Spleen (tissue), 13 donors: ENCODE measurements at places on chromosomes 3 and 15. TPM values are rescaled to one million over a fixed set of nuclear protein-coding genes. Genes with fewer than 3 reads are reported as not detected.

ISL2 gene
- total RNA-seq, result 1.1 TPM

DNA sequence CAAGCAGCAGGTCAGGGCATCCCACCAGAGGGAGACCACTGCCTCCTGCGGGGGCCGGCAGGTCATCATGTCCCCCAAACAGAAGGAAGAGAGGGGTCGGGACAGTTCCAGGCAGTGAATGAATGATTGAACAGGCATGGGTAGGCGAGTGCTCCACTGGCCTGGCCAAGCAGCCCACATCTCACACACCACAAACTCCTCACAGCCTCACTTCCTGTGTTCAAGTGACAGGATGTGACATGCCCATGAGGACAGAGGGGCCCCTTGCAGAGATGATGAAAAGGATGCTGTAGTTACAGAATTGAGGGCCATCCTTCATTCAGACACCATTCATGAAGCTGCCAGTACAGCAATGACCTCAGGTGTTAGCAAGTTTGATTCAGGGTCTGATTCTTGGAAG lies 3.7 kb downstream of the IQSEC1 start:
- peak overlapping the region; percentile 62 for H3K27ac ChIP-seq
- H3K4me1 ChIP-seq, result peaks cover 83% of the 10 kb centered on the region
- H3K27me3 ChIP-seq, result peaks cover 27% of the 10 kb centered on the region
- H3K4me3 ChIP-seq, result no peak overlapping the region
- no peaks in the 10 kb centered on the region for H3K36me3 ChIP-seq

LRRIQ4 gene
- total RNA-seq, result 0.19 TPM

GRCh38 chr3:129195731-129196256 lies 12.1 kb upstream of the CNBP start:
- DNase-seq, result no peak
- no peaks in the 10 kb centered on the region for H3K27me3 ChIP-seq
- H3K36me3 ChIP-seq, result no peaks in the 10 kb centered on the region
- H3K4me3 ChIP-seq, result no peak overlapping the region

GRCh38 chr15:70653426-70653825 lies 109.9 kb downstream of the UACA start:
- no peaks in the 10 kb centered on the region for H3K4me1 ChIP-seq
- no peak for DNase-seq
- no peak overlapping the region for H3K4me3 ChIP-seq
- H3K36me3 ChIP-seq, result no peaks in the 10 kb centered on the region
- no peaks in the 10 kb centered on the region for H3K27me3 ChIP-seq
- no peak overlapping the region for H3K27ac ChIP-seq

- H3K4me1 ChIP-seq, result peaks cover 10% of the 10 kb centered on the region
- H3K36me3 ChIP-seq, result no peaks in the 10 kb centered on the region
- H3K4me3 ChIP-seq, result no peak overlapping the region
- DNase-seq, result no peak
- no peaks in the 10 kb centered on the region for H3K27me3 ChIP-seq
Observed at GRCh38 chr3:68089572-68090011, 435.2 kb upstream of the SUCLG2 start.

NR1I2 gene
- total RNA-seq, result 0.75 TPM

DNA sequence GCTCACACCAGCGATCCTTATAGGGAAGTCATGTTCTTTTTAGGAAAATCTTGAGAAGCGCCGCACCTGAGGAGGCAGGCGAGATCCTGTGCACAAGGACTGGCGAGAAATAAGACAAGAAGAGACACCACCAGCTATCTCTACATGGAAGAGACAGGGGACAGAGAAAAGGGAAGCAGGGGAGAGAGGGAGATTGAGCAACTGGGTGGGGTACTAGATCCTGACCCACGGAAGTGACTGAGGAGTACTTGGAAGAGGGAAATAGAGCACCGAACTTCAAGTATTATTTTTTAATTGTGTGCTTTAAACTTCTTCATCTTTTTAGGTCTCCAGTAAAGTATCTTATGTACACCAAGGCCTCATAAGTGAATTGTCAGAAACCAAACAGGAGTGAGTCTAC lies 742.0 kb upstream of the LMCD1 start:
- no peaks in the 10 kb centered on the region for H3K4me1 ChIP-seq
- no peaks in the 10 kb centered on the region for H3K27me3 ChIP-seq
- H3K27ac ChIP-seq, result no peak overlapping the region
- H3K36me3 ChIP-seq, result no peaks in the 10 kb centered on the region
- H3K4me3 ChIP-seq, result no peak overlapping the region

CLDN18 gene
- not detected for total RNA-seq

DNA sequence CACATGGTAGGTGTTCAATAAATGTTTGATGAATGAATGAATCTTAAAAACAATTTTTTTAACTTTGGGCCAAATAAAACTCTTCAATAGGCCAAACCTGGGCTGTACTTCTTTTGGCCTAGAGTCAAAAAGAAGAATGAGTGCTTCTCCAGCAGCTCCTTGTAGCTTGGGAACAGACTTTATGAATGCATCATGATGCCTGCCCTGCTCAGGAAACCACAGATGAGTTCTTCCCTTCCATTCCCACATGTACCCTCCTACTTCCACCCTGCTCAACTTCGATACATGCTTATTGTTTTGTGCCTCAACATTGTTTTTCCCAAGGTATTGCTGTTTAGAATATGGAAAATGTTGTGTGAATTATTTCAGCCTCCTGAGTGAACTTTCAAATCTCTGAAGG lies 87.0 kb downstream of the FILIP1L start:
- no peaks in the 10 kb centered on the region for H3K36me3 ChIP-seq
- H3K4me3 ChIP-seq, result no peak overlapping the region
- no peaks in the 10 kb centered on the region for H3K27me3 ChIP-seq
- no peak overlapping the region for H3K27ac ChIP-seq
- DNase-seq, result no peak
- H3K4me1 ChIP-seq, result no peaks in the 10 kb centered on the region

CATSPER2 gene
- 8.2 TPM for total RNA-seq

DNA sequence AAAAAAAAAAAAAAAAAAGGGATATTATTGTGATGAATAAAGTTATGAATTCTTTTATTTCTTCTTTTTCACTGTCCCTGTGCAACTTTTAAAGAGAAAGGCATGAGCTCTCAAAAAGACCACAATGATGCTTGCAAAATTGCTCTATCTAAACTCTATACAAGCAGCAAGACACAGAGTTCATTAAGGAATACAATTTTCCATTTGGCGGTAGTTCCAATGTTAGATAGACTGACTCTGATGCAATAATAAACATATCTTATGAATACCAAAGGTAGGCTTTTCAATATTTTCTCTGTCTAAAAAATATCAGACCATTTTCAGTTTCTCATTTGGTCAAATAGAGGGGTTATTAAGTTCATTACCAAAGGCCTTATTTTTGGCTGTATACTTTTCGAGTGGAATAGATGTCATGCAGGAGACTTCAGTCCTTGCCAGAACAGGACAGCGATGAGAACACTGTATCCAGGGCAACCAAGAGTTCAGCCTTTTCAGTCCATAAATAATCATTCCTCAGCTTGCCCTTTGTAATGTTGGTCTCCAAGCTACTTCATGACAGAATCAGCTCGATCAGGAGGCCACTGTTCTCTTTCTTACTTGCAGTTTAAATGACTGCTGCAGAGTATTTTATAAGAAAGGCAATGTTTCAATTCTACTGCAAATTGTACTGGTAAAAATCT lies 162.9 kb upstream of the FAM3D start:
- H3K36me3 ChIP-seq, result no peaks in the 10 kb centered on the region
- no peaks in the 10 kb centered on the region for H3K4me1 ChIP-seq
- H3K27ac ChIP-seq, result no peak overlapping the region
- no peak overlapping the region for H3K4me3 ChIP-seq
- DNase-seq, result no peak
- no peaks in the 10 kb centered on the region for H3K27me3 ChIP-seq

DNA sequence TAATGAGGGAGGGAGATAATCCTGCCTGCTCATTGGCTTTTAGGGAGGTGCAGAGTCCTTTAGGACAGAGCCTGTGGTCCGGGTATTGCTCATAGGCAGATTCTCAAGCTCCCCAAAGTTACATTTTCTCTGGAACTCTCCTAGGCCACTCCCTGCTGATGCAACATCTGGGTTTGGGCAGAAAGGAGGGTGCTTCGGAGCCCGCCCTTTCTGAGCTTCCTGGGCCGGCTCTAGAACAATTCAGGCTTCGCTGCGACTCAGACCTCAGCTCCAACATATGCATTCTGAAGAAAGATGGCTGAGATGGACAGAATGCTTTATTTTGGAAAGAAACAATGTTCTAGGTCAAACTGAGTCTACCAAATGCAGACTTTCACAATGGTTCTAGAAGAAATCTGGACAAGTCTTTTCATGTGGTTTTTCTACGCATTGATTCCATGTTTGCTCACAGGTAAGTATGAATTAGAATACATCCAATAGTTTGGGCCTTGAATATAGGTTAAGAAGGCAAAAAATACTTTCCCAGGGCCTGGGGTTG lies at the start of gene IL20RB:
Gene IL20RB, plus strand, starts transcription at position 233 of the 538 bp plus-strand sequence. Its CDS starts 131 bp downstream, at position 364.
- H3K4me3 ChIP-seq, result no peak within 1 kb of the TSS
- H3K4me1 ChIP-seq, result no peaks in the 10 kb centered on the region
- no peaks in the 10 kb centered on the region for H3K27me3 ChIP-seq
- no peak within 1 kb of the TSS for H3K27ac ChIP-seq
- no peaks in the 10 kb centered on the region for H3K36me3 ChIP-seq

LRRN1 gene
- 4.1 TPM for total RNA-seq

- H3K27ac ChIP-seq, result no peak overlapping the region
- no peak for DNase-seq
- H3K27me3 ChIP-seq, result no peaks in the 10 kb centered on the region
- peaks cover 64% of the 10 kb centered on the region for H3K36me3 ChIP-seq
Observed at GRCh38 chr3:114081037-114081436, 24.5 kb downstream of the QTRT2 start.

DNA sequence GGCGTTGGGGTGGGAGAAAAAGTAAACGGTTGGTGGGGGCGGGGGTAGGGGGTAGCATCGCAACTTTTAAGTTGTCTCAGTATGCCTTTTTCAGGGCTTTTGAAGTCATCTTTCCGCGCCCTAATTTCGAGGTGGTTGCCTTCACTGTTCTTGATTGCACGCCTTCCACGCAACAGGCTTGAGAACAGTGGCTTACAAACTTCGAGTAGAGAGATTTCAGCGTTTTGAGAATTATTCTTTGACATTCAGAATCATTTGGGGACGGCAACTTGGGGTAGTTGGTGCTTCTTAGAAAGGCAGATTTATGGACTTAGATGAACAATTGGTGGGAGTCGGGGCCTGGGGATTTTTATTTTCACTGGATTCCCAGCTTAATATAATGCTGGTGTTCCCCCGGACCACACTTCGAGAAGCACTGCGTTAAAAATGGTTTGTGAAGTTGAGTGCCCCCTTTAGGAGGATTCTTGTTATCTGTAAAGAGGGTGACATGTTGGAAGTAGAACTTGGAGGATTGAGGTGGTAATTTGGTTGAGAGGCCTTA lies 880 bp downstream of the PPP4R2 start:
- H3K4me3 ChIP-seq, result peak overlapping the region; percentile 87
- DNase-seq, result no peak
- peak overlapping the region; percentile 92 for H3K27ac ChIP-seq
- peaks cover 22% of the 10 kb centered on the region for H3K36me3 ChIP-seq

ERICH6 gene
- not detected for total RNA-seq

ARHGEF26 gene
- 6.3 TPM for total RNA-seq

DNA sequence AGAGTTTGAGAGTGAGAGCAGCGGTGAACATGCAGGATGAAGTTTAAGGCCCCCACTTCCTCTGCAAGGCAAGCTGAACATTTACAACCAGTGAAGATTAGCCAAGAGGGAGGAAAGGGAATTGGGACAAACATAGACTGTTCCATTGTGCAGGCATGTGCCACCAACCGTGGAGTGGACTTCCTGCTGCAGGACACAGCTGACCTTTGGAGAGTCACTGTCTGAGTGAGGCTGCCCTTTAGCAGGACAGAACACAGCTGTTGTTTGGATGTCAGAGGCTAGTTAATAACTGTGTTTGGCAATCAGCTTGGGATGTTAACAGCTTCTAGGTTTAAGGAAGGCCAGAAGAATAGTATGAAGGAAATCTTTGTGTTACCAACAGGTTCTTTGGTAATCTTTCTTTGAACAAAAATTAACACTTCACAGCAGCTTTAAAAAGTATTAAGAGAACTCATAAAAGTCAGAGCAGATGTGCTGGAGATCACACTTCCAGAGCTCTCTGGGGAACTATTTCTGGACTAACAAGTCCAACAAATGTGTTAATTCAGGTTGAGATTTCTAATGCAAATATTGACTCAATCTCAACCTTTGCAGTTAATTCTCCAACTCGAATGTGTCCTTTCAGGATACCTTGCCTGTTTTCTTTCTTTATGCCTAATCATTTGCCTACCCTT lies 31.4 kb downstream of the CTDSPL start:
- no peaks in the 10 kb centered on the region for H3K27me3 ChIP-seq
- H3K4me1 ChIP-seq, result peaks cover 78% of the 10 kb centered on the region
- no peak overlapping the region for H3K4me3 ChIP-seq
- peak; percentile 78 for DNase-seq
- H3K27ac ChIP-seq, result peak overlapping the region; percentile 14

GRCh38 chr3:78690766-78691165 lies 1077.0 kb downstream of the ROBO1 start:
- no peaks in the 10 kb centered on the region for H3K27me3 ChIP-seq
- H3K4me3 ChIP-seq, result no peak overlapping the region
- H3K27ac ChIP-seq, result no peak overlapping the region
- H3K4me1 ChIP-seq, result no peaks in the 10 kb centered on the region
- H3K36me3 ChIP-seq, result no peaks in the 10 kb centered on the region

- H3K4me1 ChIP-seq, result no peaks in the 10 kb centered on the region
- H3K4me3 ChIP-seq, result no peak overlapping the region
- no peak overlapping the region for H3K27ac ChIP-seq
Observed at GRCh38 chr15:70248116-70249025, 150.7 kb upstream of the TLE3 start.

GRCh38 chr3:169522595-169523529 lies 140.7 kb downstream of the MECOM start:
- H3K27me3 ChIP-seq, result no peaks in the 10 kb centered on the region
- no peak for DNase-seq
- no peak overlapping the region for H3K4me3 ChIP-seq
- H3K27ac ChIP-seq, result no peak overlapping the region
- no peaks in the 10 kb centered on the region for H3K36me3 ChIP-seq

HDC gene
- total RNA-seq, result not detected

DNA sequence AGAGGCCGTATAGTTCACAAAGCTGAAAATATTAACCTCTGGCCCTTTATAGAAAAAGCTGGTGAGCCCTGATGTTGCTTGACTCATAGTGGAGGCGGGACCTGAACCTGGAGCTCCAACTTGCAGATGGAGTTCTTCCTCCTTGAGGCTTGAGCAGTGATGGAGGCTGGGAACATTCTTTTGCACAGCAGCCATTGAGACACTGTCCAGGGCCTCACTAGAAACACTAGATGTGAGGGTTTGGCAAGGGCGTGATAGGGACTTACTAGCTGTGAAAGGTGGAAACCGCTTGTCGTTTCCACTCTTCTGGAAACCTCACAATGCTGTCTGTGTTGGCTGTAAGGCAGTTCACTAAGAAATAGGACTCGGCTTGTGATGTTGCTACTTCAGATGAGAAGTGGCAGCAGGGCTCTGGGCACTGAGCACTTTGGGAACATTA lies 12.5 kb downstream of the SMAD6 start:
- no peak for DNase-seq
- no peaks in the 10 kb centered on the region for H3K36me3 ChIP-seq
- no peaks in the 10 kb centered on the region for H3K27me3 ChIP-seq
- peaks cover 4% of the 10 kb centered on the region for H3K4me1 ChIP-seq
- no peak overlapping the region for H3K4me3 ChIP-seq

ADGRG7 gene
- not detected for total RNA-seq

CEMIP gene
- total RNA-seq, result 1.0 TPM
